Epithelial cell of proximal tubule (primary cell): ENCODE measurements at places on chromosomes 13 and 19.

DNA sequence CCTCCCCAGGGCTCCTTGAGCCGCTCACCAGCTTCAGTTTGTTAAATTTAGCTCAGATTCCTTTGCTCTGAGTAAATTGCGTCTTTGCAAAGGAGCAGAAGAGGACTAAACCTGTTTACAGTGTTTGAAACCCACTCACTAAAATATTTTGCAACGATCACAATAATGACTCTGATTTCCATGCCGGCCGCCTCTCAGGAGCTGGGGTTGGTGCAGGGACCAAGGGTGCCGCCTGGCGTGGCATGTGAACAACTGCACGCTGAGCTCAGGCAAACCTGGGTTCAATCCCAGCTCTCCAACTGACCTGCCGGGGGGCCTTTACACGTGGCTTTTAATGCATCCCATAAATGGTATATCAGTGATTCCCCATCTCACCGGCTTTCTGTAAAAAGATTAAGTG lies 68.7 kb upstream of the CACNA1A start:
- DNase-seq = no peak

DNA sequence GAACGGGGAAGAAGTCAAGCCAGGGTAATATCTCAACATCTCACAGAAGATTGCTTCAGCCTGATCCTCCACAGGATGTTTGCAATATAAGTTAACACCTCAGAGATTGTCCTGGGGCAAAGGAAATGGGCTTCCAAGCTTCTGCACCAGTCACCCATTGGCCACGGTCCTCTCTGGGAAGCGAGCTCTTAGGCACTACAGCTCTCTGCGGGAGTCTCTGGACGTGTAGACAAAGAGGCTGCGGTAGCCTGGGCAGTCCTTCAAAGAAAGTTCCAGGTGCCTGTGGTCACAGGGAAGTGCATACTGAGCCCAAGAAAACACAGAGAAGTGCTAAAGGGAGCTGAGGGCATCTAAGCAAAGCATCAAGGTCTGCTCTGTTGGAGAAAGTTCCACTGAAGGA lies 805.7 kb downstream of the DIAPH3 start:
- DNase-seq = no peak

DNA sequence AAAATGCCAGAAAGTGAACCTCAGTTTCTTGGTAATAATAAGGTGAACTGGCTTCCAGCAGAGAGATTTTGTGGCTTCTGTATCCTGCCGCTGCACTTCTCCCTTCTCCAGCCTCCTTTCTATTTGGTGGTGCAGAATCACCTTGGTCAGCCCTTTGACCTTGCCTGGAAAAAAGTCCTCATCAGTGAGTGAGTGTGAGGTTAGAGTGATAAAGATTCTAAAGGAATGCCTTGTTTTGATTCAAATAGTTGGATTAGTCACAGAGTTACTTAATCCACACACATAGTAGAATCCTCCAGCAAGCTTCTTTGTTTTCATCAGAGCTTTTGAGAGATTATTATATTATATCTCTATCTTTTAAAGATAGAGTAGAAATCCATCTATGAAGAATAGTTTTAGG lies 140.9 kb downstream of the KCNRG start:
- DNase-seq = no peak

GRCh38 chr13:66365101-66365500 lies 865.0 kb downstream of the PCDH9 start:
- no peak for DNase-seq

DNA sequence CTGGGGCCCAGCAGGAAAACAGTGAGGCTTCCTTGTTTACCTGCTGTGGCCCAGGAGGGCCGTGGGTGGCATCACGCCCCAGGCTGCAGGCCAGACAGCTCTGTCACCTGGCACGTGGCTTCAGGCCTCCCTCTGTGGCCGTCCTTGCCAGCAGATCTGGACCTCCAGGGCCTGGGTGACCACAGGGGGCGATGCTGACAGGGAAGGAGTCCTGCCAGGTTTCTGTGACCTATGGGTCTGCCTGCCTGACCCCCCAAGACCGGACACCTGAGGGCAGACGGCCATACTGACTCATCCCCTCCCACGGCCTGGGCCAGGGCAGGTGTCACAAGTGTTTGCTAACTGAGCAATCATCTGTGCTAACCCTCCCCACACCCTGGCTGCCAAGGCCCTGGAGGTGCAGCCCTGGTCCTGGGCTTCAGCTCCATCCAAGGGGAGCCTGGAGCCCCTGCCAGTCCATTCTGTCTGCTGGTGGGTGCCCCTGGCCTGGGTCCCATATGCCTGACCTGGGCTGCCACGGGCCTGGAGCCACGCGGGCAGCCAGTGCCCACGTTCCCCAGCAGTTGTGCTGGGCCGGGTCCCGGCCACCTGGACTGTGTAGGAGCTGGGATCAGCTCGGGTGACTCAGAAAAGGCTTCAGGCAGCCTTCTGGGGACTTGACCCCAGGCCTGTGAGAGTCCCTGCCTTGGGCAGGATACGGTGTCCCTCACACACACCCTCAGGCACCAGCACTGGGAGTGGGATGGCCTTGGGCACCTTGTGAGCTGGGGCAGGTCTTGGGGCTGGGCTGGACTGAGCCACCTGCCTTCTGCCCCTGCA lies 3.7 kb downstream of the CDC34 start:
- no peak for DNase-seq

DNA sequence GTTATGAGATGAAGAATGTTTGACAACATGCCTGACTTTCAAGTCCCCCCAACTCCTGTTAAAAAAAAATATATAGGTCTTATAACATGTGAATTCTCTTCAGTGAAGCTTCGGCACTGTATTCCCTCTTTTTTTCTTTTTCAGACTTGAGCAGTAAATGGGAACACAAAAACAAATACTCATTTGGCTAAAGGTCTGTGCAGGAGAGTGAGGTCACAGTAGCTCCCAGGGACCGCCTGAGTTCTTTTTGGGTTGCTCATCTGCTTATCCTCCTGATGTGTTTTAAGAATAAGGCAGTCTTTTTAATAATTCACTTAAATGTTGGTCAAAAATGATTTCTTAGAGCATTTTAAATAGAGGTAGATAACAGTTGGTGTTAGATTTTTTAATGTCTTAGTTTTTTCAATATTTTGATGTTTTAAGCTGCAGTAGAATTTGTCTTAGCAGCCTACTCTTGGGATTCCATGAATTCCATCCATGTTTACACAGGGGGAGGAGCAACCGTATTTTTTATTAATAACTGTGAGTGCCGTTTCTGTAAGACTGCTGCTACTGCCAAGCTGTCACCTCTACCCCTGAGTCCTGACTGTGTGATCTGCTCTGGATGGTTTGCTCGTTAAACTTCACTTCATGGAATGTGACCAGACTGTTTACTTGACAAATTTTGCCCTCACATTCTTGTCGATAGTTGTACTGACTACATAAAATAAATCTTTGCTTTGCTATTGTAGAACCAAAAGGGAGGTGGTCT lies 14.9 kb downstream of the HNRNPM start:
- no peak for DNase-seq

DNA sequence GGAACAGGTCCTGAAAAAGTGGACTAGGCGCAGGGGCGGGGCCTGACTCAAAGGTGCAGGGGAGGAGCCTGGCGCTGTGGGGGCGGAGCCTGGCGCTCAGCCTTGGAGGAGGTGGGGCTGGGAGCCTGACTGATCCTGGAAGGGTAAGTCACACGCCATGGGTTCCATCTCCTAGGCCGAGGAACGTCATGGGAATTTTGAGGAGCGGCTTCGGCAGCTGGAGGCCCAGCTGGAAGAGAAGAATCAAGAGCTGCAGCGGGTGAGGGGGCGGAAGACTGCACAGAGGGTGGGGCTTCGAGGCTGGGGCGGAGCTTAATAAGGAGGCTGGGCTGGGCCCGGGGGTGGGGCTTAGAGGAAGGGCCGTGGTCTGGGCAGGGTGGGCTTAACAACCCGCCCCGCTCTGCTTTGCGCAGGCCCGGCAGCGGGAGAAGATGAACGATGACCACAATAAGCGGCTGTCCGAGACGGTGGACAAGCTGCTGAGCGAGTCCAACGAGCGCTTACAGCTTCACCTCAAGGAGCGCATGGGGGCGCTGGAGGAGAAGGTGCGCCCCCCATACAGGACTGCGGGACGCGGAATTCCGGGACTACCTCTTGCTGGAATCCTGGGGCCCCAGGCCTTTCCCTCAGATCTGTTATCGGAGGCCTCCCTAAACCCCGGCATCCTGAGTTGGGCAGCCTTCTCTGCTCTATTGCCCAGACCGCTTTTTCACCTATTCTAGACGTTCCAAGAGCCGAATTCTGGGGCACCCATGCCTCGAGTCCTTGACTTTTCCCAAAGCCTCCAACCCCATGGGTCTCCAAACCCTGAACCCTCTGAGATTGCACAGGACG lies 14.5 kb downstream of the PPFIA3 start:
- no peak for DNase-seq

DNA sequence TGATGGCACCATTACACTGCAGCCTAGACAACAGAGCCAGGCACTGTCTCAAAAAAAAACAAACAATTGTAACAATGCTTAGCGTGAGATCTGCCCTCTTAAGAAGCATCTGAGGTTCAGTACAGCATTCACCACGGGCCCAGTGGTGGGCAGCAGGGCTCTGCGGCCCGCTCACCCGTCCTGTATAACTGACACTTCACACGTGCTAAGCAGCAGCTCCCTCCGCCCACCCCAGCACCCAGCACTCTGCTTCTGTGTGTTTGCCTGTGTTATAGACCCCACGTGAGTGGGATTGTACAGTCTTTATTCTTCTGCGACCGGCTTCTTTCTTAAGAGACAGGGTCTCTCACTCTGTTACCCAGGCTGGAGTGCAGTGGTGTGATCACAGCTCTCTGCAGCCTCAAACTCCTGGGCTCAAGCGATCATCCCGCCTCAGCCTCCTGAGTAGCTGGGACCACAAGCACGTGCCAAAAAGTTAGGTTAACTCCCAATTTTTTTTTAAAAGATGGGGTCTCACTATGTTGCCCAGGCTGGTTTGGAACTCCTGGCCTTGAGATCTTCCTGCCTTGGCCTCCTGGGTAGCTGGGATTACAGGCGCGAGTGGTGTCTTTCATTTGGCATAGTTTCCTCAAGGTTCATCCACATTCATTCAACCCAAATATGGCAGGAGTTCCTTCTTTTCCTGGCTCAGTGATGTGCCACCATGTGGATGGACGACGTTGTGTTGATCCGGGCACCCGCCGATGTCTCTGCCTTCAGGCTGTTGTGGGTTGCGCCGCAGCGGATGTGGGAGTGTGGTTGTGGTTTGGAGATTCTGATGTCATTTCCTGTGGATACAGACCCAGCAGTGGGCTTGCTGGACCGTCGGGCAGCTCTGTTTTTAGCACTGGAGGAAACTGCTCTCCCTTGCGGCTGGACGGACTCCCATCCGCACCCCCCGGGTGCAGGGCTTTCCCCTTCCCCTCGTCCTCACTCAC lies 170.0 kb downstream of the KDM4B start:
- no peak for DNase-seq

DNA sequence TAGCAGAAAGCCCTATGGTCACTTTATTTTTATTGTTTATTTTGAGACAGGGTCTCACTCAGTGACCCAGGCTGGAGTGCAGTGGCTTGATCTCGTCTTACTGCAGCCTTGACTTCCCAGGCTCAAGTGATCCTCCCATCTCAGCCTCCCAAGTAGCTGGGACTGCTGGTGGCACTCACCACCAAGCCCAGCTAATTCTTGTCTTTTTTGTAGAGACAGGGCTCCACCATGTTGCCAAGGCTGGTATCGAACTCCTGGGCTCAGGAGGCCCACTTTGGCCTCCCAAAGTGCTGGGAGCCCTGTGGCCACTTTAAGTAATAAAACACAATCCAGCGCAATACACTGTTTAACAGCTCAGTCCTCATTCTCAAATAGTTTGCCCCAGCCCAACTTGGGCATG lies 69.3 kb downstream of the NUFIP1 start:
- no peak for DNase-seq

DNA sequence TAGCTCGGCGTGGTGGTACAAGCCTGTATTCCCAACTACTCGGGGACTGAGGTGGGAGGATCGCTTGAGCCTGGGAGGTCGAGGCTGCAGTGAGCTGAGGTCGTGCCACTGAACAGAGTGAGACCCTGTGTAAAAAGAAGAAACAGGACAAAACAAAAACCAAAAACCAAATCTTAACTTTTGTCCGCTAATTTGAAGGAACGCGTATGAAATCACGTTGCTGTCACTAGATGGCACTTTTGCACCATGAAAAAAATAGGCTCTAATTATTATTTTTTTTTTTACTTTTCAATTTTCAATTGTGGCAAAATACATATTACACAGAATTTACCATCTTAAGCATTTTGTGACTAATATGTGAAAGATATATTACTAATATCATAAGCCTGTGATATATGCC lies 17.6 kb upstream of the ZNF835 start:
- no peak for DNase-seq

DNA sequence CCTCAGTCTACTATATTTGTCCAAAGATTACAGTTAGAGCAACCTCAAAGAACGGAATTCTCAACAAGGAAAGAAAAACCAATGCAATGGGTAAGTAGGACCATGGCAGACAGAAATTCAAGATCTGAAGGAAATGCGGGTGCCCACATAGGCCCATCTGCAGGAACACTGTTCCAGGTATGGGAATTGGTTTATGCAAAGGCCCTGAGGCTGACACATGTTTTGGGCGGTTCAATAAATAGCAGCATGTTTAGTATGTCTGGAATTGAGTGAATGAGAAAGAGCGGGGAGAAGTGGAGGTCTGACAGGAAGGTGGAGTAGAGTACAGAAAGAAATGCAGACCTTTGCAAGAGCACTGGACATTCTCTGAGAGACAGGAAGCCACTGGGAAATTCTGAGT lies 164.7 kb upstream of the KLF12 start:
- DNase-seq = no peak

GRCh38 chr13:106262886-106263285 lies 272.6 kb downstream of the EFNB2 start:
- no peak for DNase-seq

GRCh38 chr13:98586400-98587345 lies 9.8 kb upstream of the STK24 start:
- DNase-seq = no peak

GRCh38 chr19:498977-499623 lies 2.8 kb downstream of the MADCAM1 start:
- DNase-seq = no peak

DNA sequence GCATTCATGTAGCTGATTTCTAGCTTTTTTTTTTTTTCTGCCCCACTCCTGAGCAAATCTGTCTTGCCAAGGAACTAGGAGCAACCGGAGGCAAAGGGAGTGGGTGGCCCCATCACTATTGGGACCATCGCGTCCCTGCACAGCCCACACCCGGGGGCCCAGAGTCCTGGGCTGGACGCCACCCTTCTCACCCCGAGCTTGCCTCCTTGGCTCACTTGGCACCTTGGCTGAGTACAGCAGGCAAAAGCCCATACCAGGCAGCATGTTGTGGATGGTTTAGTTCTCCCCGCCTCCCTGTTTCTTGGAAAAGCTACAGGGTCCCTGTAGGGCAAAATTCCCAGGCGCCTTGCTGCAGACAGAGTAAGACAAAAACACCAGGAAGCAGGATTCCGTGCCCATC lies 13.7 kb downstream of the SMIM24 start:
- DNase-seq = no peak

- DNase-seq = no peak
Measured at GRCh38 chr13:87810920-87811344, 139.8 kb downstream of the SLITRK5 start.

DNA sequence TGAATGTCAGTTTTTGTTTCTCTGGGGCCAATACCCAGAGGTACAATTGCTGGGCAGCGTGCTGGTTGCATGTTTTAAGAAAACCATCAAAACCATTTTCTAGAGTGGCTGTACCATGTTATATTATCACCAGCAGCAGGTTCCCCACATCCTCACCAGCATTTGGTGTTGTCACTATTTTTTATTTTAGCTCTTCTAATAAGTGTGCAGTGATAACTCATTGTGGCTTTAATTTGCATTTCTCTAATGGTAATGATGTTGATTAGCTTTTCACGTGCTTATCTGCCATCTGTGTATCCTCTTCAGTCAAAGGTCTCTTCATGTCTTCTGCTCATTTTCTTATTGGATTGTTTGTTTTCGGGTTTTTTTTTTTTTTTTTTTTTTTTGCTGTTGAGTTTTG lies 21.9 kb downstream of the PAK4 start:
- DNase-seq = no peak
